ENCODE measurements at places on chromosomes 3 and 15. TPM values are rescaled to one million over a fixed set of nuclear protein-coding genes. Genes with fewer than 3 reads are reported as not detected.

The FSIP1 gene
- total RNA-seq, result 1.2 TPM

The WWTR1 gene
- total RNA-seq, result 103 TPM

The CELF6 gene
- total RNA-seq, result 2.4 TPM

The ZNF662 gene
- 16.9 TPM for total RNA-seq

The FGF7 gene
- 18.9 TPM for total RNA-seq

The SIDT1 gene
- 4.7 TPM for total RNA-seq

The PTX3 gene
- 5.1 TPM for total RNA-seq

The GOLGA6D gene
- total RNA-seq, result not detected

The LRRIQ4 gene
- 0.35 TPM for total RNA-seq

The FBLN2 gene
- total RNA-seq, result 34.4 TPM

The HIGD2B gene
- not detected for total RNA-seq

The C2CD4A gene
- total RNA-seq, result 0.35 TPM

The APPL1 gene
- total RNA-seq, result 66.7 TPM

The SOX14 gene
- total RNA-seq, result not detected

The PLA1A gene
- total RNA-seq, result 3.9 TPM

The RAB5A gene
- 72.7 TPM for total RNA-seq

The OR5K4 gene
- not detected for total RNA-seq

The DGKG gene
- total RNA-seq, result 2.3 TPM

The GOLGA6A gene
- not detected for total RNA-seq

The TMEM45A gene
- 15.5 TPM for total RNA-seq

The DUOXA1 gene
- total RNA-seq, result 0.93 TPM

The ZNF385D gene
- 11.0 TPM for total RNA-seq

The TM4SF1 gene
- 94.5 TPM for total RNA-seq

The SLCO2A1 gene
- total RNA-seq, result 17.1 TPM

The INSYN1 gene
- 7.9 TPM for total RNA-seq

The FEZF2 gene
- not detected for total RNA-seq

The IQCB1 gene
- total RNA-seq, result 29.4 TPM

The SLC24A5 gene
- total RNA-seq, result 0.18 TPM
